Stimulated activated CD8-positive, alpha-beta memory T cell treated with anti-CD3 and anti-CD28 coated beads, Interleukin-12 subunit alpha, Interleukin-12 subunit beta, amount 100 ng/mL, for 4 hours (primary cell): ENCODE measurements at places on chromosomes 6 and 20.

- DNase-seq, result no peak
Observed at GRCh38 chr6:8420031-8420588, 15.2 kb downstream of the SLC35B3 start.

DNA sequence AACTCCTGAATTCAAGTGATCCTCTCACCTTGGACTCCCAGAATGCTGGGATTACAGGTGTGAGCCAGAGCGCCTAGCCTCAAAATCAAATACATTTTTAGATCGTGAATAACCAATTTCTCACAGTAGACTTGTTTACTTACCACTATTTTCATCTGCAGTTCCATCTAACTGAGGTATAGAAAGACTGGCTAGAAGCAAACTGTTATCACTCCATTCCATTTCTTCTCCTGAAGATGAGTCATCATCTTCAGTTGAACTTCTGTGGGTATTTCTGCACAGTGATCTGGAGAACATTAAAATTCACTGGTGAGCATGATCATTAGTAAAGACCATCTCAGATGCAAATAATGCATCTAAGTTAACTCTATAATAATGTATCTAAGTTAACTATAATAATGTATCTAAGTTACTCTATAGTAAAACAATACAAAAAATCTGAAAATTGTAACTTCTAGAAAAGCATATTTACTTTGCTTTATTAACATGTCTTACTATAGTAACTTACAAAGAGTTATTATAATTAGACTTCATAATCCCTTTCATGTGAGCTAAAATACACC, 105.4 kb downstream of the REV3L start:
- DNase-seq, result no peak

DNA sequence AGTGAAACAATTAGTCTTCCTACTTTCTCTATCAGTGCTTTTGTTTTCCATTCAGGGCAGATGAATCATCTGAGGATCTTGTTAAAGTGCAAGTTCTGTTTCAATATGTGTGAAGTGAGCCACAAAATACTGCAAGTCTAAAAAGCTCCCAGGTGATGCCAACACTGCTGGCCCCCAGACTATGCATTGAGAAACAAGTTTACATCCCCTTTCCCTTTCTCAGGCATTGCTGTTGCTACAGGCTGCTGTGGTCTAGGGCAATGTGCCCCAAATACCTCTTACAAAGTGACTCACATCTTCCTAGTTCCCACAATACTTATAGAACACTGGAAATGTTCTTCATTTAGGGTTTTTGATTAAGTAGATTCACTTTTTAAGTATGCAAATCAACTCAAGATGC, 31.8 kb downstream of the ABRACL start:
- DNase-seq, result no peak

DNA sequence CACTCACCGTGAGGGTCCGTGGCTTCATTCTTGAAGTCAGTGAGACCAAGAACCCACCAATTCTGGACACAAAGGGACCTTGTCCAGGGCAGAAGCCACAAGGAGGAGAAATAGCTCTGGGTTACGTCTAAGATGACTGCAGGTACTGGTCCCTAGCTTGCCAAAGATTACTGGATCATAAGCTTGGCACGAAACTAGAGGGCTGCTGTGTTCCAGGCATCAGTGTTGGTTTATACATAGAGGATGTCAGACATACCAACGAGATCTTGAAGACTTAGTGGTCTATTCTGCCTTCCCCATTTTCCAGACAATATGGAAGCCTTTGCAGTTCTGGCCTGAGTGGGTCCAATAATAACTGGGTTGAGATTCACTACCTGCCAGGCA, 175.7 kb downstream of the TBX18 start:
- no peak for DNase-seq

DNA sequence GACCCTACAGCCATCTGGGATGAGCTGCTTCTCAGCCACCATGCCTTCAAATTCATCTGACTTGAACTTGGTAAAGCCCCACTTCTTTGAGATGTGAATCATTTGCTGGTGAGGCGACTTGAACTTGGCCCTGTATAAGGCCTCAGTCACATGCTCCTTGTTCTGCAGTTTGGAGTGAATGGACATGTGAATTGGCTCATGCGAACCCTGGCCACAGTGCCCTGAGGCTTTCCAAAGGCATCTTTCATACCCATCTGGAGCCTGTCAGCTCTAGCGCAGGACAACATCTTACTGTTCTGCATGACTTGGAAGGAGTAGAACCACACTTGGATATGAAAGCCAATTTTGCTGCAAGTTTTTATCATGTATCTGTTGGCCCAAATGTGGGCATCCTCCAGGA, 244.0 kb upstream of the FAM83B start:
- DNase-seq, result no peak

DNA sequence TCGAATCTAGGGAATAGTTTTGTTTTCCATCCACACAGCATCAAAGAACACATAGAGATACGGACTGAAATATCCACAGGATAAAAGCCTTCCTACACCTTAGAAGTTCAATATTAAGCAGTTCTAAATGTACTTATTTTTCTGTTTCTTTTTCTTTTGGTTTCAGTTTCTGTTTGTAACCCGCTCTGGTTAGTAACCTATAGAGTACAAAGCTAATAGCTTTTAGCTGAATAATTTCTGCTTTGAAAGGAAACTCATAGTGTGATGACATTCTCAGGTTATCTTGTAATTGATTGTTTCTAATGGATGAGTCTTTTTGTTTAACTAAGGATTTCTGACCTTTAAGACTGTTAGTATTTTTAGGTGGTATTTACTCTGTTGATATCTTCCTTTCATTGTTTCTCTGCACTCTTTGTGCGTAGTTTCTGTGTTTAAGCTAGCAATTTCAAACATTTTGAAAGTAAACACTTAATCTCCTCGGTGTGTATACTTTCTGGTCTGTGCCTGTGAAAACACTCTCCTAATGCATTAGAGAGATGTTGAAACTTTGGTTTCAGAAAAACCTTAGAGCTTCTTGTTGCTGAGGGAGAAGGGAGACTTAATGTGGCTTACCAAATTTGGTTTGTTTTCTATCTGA, 385.5 kb downstream of the HDGFL1 start:
- DNase-seq, result no peak

DNA sequence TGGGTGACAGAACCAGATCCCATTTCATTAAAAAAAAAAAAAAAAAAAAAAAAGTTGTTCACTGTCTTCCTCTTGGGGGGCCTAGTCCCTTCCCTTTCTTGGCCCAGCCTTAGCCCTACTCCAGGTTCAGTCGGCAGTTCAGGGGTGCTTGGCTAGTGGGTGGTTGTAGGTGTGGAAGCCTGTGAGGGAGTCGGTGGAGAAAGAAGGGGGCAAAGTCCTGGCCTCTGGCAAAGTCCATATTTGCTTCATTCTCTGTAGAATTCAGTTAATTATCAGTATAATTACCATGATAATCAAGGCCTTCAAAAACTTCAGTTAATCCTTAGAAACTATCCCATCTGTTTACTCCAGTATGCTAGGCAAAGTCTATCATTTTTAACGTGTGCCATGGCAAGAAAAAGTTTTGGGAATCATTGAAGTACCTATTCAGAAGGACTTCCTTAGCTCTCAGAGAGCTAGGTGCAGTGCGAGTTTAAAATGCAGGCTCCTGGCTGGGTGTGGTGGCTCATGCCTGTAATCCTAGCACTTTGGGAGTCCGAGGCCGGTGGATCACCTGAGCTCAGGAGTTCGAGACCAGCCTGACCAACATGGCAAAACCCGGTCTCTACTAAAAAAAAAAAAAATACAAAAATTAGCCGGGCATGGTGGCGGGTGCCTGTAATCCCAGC, 205.7 kb upstream of the ARG1 start:
- DNase-seq, result no peak

DNA sequence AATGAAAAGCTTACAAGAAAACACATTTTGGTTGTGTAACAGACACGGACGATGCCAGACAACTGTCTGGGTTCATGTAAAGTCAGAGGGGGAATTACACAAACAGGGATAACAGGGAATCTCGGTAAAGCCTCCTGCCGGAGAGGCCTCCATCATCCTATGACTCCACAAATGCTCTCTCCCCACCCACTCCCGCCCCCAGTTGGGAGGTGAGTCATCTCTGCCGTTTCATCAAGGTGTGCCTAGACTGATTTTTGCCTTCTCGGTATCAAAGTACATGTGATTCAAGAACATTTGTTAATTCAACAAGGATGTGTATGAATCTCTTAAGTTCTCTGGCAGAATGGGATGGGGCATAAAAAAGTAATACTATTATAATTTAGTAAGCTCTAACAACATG, 304.9 kb upstream of the PRDM1 start:
- no peak for DNase-seq

DNA sequence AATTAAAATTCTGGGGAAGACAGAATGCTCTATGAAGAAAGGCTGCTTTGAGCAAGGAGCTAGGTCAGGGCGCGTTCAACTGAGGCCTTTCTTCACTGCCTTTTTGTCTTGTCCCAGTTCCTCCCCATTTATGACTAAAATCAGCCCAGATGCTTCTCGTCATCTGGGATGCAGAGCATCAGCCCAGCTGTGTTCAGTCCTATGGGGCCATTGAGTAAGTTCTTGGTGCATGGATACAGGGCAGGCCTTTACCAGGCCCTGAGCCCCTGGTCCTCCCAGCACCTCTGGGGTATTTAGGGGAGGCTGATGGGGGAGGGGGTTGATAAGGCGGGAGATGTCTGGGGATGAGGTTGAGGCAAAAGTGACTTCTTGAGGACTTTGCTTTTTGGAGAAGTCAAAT, 55.7 kb downstream of the PTPN1 start:
- no peak for DNase-seq

DNA sequence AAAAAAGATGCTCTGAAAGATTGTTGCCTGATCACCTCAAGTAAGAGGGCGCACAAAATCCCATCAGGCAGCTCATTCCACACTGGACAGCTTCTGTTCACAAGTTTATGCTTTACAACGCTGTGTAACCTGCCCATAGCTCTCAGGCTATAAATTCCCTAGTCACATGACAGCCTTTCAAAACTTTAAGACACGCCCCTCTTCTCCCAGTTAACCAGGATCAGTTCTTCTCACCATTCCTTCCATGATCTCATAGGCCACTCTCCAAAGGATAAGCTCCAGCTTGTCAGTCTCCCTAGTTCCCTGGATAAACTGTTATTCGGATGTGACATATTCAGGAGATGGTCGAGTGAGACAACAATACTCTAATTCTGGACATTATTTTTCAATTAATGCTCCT, 15.0 kb downstream of the ADNP start:
- DNase-seq, result no peak

- no peak for DNase-seq
Observed at GRCh38 chr20:20525756-20526155, 157.9 kb downstream of the INSM1 start.

- DNase-seq, result no peak
Observed at GRCh38 chr20:43560974-43561373, 2.1 kb downstream of the SGK2 start.

DNA sequence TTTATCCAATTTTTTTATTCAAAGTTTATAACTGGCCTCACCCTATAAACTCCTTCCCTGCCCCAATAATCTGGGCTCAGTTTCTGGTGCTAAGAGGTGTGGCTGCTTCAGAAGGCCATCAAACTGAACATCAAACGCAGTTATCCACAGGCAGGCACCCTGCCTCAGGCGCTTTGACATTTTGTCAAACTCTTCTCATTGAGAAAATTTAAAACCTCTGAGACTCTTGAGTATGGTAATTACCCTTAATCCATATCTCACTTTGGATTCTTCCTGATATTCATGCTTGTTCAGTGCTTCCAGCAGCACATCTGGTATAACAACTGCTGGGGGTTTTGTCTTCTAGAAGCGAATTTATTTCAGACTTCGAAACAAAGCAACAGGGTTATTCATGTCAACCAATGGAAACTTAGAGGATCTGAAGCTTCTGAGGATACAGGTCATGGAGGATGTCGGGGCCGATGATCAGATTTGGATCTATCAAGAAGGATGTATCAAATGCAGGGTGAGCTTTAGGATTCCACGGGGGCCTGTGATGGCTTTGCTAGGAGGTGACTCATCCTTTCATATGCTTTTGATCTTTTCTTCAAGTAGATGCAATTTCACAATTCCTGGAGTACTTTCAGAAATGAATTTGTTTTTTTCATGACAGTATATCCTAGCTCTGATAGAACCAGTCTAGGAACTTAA, 68.2 kb downstream of the RTN4IP1 start:
- DNase-seq, result no peak

DNA sequence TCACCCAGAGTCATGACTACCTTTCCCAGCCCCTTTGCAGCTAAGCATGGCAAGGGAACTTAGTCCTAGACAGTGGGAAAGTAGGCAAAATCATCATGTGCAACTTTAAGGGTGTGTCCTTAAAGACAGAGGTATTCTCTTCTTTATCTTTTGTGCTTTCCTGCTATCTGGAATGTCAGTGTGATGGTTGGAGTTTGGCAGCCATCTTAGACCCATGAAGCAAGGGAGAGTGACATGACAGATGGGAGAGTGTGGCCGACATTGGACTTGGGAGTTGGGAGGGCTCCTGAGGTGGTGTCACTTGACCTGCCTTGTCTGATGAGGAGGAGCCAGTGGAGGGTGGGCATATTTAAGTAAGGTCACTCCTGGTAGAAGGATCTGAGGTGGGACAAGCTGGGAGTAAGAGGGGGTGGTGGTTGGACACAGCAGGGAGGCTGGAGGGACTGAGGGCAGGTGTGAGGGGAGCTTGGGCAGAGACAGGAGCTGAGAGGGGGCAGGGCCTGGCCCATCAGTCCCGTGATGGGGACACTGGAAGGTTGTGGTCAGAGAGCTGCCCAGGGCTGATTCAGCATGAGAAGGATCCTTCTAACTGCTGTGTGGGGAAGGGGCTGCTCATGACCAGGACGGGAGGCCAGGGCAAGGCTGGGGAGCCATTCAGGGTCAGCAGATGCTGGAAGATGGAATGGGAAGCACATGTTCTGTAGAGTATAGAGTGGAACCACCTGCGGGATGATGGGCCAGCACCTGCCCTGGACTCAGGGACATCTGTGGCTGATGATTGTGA, 29.5 kb upstream of the SULF2 start:
- no peak for DNase-seq

DNA sequence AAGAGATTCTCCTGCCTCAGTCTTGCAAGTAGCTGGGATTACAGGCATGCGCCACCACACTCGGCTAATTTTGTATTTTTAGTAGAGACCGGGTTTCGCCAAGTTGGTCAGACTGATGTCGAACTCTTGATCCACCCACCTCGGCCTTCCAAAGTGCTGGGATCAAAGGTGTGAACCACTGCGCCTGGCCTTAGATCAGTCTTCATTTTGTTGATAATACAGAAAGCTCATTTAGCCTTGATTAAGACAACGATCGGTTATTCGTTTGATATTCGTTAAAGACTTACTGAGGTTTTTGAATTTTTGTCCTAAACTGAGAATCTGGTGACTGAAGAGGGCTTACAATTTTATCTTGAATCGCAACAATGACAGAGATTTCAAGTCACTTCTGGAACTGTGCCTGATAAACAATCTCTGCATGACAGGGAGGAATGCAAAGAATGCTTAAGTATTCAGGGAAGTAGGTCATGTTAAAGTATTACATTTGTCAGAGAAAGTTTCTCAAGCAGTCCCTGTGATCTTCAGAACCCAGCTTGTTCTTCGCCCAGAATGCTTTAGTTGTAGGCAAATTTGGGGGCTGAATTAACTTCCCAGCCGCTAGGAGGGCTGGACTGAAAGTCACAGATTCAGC, 14.8 kb downstream of the AKAP12 start:
- DNase-seq, result no peak

DNA sequence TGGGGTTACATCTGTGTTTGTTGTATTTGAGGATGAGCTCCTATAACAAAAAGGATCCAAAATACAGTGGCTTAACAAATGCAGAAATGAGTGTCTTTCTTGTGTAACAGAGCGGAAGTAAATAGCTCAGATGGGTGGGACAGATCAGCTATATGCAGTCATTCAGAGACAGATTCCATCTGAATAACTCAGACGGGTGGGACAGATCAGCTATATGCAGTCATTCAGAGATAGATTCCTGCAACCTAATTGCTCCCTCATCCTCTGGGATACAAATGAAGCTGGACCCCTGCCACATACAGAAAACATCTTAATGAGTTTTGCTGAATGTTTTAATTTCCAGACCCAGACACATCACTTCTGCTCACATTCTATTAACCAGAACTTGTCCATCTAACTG, 332.3 kb downstream of the BCKDHB start:
- DNase-seq, result no peak
